ENCODE measurements at places on chromosomes 5 and 9. TPM values are rescaled to one million over a fixed set of nuclear protein-coding genes. Genes with fewer than 3 reads are reported as not detected.

DNA sequence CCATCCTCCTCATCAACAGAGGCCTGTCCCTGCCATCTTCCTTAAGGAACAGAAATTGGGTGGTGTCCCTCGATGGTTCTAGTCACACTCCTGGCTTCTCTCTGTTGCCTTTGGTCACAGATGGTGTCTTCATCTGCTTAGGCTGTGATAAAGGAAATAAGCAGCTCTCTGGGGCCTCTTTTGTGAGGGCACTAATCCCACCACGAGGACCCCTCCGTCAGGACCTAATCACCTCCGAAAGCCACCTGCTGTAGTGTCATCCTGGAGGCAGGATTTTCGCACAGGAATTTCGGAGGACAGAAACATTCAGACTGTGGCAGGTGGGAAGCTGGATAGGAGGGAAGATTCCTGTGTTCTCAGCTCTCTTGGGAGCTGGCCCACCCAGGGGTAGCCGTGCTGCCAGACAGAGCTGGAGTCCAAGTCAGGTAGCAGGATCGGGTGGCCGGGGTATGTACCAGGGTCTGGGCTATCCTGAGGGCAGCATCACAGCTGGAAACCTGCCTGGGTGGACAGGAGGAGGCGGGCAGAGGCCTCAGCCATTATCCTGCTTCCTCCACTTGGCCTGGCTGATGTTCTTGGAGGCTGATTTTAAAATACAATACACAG is 59.5 kb downstream of the ANKRD33B start:
- DNase-seq: no peak

DNA sequence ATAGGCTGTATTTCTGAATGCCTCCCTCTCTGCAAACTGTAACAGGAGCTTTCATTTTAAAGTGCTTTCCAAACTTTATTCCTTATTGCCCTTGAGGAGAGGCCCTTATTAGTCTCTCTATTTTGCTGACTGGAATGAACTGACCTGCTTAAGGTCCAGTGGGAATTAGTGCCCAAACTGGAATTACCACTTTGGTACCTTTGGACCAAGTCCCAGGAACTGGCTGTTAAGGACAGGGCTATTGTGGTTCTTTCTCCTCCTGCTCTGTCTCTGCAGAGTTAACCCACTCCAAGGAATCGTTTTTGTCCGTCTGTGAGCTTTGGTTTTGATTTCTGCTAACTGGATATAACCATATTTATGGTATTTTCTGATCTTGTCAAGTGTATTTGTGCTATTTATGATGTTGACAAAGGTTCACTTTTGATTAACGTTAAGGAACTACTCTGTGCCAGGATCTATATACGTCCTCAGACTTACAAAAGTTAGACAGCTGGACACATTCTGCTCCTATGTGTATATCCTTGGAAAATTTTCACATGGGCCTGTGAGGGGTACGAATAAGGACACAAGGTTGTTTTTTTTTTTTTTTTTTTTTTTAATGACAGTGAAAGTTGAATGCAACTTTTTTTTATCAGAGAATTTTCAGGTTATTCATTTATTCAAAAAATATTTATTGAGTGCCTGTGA is 189.1 kb upstream of the ANKRD55 start:
- DNase-seq: no peak

DNA sequence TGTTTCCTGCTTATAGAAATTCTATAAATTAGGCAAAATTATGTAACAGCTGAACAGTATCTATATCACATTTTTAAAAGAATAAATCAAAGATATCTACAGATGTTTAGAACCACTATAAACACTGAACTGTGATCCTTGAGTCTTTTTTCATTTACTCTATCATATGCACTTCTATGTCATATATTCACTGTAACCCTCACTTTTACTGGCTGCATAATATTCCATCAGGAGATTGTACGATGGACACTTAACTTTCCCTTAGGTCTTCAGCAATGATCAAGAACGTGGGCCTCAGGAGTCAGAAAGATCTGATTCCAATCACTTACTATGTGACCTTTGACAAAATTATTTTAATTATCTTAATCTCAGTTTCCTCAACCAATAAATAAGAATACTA is 41.0 kb downstream of the CLINT1 start:
- DNase-seq: no peak

DNA sequence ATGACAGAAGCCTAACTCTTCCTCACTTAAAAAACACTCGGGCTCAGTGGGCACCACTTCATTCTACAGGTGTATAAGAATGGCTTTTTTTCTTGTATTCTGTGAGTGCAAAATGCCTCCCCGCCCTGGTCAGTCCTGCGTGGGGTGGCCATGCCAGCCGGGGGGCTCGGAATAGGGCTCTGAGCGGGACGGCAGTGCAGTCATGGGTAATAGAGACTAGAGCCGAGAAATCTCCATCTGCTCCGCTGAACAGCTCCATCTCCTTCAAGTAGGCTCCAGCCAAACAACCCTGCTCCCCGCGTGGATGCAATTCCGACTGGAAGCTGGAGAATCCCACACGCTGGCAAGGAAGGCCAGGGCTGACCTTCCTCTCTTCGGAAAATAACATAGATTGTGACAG is 317.0 kb upstream of the IRX4 start:
- DNase-seq: no peak

DNA sequence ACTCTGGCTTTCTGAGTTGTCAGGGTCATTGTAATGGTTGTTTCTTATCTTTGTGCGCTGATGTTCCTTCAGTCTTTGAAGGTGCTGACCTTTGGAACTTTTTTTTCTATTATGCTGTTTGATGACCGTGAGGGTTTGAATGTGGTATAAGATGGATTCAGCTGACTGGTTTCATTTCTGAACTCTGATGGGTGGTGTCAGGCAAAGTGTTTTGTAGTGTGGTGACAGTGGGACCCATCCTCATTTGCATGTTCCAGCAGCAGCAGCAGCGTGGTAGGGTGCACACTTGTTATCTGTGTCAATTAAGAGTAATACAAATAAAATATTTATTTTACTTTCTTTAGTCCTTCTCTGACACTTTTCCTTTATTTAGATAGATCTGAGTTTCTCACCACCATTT is 227.7 kb upstream of the PRR16 start:
- DNase-seq: no peak

Gene MLANA
- not detected for total RNA-seq
